Common myeloid progenitor, CD34-positive (primary cell): ENCODE measurements at places on chromosomes 12 and 14.

DNA sequence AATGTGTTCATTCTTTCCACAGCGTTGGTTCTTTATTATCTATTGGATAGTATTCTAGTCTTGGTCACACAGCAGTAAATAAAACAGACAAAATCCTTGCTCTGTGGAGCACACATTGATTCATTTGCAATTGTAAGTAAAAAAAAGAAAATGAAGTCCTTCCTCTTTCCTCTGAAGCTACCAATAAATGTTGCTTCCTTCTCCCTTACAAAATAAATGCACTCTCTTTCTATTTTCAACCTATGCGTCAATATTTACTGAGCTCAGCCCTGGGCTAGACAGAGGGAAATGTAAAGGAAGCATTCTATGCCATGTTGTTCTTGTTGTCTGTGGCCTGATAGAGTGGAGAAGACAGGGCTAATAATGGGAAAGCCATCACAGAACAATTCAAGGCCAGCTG, 2.9 kb downstream of the ABHD12B start:
- DNase-seq: no peak

DNA sequence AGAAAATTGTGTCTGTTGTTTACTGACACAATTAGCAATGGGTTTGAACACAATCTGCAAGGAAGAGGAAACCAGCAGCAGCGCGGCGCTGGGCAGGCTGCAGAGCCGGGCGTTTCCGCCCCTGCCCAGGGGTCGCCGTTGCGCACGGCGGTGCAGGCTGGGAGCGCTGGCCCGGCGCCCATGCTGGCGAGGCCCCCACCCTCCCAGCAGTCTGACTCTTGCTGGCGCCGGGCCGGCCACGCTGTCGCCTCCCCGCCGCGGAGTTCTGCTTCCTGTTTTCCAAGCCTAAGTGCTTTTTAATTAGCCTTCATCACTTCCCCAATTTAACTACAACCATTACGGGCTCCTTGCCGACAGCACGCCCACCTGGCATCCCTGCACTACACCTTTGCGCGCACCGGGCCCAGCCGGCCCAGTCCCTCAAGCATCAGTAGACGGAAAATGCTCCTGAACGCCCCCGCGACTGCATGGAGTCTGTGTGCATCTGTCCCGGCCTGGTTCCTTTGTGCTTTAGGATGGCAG, 212.1 kb downstream of the GXYLT1 start:
- peak; percentile 98 for DNase-seq

GRCh38 chr14:74492776-74493342, at the start of gene NPC2:
NPC2 (minus strand) TSS chr14:74493305; CDS start chr14:74493274, 31 bp downstream.
- no peak for DNase-seq

GRCh38 chr12:41103614-41104013, 84.5 kb upstream of the PDZRN4 start:
- DNase-seq: no peak

- peak; percentile 88 for DNase-seq
Observed at GRCh38 chr12:104740668-104741067, 217.4 kb downstream of the SLC41A2 start.

GRCh38 chr12:87518036-87518435, 511.2 kb downstream of the C12orf50 start:
- DNase-seq: no peak

GRCh38 chr14:78863143-78863542, 693.0 kb downstream of the NRXN3 start:
- peak; percentile 33 for DNase-seq

- peak; percentile 47 for DNase-seq
Observed at GRCh38 chr14:56247495-56248200, 129.4 kb downstream of the PELI2 start.

DNA sequence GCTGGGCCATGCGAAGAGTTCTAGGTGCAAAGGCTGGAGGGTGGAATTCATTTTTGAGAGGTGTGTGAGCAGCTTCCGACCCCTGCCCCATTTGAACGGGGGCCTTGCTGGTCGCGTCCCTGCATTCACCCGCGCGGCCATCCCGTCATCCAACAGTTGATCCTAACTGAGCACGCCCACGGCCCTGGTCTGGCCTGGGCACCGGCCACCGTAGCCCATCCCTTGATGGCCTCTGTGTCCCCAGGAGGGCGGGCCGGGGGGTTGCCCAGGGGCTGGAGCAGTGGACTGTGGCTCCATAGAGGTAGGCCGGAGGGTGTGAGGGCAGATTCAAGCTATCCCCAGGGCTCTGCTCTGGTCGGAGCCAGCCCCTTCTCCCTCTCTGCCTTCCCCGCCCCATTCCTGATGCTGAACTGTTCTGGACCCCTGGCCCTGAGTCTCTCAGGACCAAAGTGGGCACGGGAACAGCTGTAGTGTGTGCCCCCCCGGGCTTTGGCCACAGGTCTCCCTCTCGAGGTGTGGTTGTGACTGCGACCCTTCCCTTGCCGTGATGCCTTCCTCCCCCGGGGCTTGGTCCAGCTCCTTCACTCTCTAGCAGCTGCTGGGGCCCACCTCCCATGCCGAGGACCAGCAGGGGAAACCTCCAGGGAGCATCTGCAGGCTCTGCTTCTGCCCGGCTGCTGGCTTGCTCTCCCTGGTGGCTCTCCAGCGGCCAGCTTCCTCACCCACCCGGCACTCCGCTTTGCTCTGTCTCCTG, 9.1 kb downstream of the MEG3 start:
- no peak for DNase-seq

GRCh38 chr14:83163016-83163415, 1629.4 kb upstream of the SEL1L start:
- no peak for DNase-seq

- DNase-seq: peak; percentile 44
Observed at GRCh38 chr12:102959391-102959790, 1.9 kb downstream of the ASCL1 start.

DNA sequence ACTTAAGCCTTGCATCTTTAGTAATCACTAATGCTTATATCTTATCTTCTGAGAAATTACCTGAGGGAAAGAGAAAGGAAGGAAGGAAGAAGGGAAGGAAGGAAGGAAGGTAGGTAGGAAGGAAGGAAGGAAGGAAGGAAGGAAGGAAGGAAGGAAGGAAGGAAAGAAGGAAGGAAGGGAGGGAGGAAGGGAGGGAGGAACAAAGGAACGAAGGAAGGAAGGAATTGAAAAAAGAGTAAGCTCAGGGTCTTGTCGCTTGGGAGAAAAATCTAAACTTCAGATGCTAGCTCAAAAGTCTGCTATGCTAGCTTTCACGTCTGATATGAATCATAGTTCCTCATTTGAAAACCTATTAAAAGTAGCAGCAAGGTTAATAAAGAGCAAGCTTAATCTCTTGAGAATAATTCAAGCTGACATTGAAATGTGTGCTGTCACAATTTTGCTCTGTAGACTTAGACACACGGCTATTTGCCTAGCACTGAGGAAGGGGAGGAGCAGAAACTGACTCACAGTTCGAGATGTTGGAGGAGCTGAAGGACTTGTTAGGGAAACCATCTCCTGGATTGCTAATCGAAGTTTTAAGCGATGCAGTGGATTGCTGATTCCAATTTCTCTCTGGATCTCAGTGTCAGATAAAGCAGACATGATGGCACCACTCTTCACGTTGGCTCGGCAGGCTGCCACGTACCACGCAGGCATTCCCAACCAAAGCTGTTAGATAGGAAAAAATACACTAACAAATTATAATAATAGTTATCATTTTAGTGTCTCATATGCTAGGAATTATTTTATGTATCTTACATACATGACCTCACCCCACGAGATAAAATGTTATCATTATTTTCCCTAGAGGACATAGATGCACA, 216.7 kb downstream of the ACSS3 start:
- no peak for DNase-seq

GRCh38 chr14:68681256-68682011, 111.4 kb downstream of the ZFP36L1 start:
- no peak for DNase-seq

DNA sequence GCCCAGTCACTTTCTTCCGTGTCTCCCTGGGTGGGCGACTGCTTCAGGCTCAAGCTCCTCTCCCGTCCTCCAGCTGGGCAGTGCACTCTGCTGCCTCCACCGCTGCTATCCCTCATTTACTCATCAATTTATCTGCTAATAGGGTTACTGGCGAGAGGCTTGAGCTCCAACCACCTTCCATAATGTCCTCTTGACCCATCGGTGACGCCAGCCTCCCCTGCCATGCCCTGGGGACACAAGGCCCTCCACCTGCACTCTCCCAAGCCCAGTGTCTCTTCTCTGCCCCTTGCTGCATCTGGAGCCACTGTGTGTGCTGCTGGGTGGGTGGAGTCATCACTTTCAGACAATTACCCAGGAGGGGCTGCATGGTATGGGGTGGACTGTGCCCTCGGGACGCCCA, 78.5 kb downstream of the TMEM132D start:
- DNase-seq: no peak

DNA sequence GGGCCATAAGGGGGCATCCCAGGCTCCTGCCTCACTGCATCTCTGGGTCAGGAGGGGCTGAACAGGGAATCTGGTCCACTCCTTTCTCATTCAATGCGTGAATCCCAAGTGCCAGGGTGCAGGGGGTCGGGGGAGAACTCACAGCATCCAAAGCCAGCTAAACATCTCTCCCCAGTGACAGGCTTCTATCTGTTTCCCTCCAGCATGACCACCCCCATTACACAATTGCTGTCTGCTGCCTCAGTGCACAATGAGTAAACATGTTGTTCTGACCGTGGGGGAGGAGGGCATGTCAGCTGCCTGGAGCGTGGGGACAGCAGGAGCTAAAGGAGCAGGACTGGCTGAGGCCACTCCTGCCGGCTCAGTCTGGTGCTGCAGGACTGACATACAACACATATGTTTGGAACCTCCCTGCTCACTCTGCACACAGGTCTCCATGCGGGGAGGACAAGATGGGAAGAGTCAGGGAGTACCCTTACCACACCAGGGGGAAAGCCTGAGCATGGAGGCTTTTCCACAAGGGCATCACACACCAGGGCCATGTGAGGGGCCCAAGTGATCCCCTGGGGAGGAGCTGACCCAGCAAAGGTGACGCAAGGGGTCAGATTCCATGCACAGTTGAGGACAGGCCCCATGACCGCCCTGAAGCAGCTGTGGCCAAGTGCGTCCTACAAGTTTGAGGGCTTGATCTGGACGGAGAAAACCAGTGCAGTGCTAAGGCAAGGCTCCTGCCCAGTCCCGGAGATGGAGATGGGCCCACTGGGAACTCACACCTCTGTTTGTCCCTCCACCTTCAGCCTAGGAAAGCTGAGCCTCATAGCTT, 1.4 kb downstream of the TNS2 start:
- no peak for DNase-seq

DNA sequence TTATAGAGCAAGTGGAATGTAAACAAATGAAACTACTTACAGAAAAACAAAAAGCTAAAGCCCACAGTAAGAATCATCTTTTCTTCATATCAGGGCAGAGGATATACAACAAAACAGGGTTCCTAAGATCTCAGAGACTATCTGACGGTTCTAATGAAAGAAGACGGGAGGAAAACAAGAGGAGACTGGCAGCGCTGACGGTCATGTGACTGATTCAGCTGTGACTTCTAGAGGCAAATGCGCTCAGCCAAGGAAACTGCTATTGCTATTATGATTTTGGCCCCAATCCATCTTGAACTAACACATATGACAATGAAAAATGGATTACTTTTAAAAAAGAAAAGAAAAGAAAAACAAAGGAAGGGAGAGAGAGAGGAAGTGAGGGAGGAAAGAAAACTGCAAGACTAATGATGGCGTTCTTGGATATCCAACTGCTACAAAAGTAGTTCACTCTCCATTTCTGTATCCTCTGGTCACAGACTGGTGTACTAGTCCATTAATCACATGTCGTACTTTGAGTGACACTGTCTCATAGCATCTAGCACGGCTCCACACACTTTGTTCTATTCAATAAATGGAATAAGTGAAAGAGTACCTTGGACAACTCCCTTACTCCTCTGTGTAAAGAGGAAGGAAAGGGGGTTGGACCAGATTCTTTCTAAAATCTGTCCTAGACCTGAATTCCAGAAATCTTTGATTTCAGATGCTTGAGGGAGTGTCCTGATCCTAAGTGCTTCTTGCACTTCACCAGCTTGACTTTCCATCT, 119.3 kb downstream of the DAD1 start:
- DNase-seq: no peak

DNA sequence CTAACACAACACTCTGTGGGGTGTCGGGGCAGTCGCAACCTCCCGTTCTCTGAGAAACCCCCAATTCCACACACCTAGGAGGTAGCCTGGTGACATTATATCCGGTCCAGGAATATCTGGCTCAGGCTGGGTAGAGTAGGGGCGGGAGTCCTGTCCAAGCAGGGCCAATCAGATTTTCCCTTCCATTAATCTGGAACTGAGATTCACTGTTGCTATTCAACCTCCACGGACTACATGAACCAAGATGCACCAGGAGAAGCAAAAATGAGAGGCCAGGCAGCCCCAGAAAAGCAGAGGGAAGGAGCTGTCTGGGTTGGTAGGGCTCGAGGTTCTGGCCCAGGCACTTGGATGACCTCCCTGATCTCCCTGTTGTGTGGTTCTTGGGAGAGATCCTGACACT, 51.0 kb downstream of the NINJ2 start:
- DNase-seq: no peak

- DNase-seq: no peak
Observed at GRCh38 chr12:15636060-15636890, 152.9 kb downstream of the EPS8 start.

GRCh38 chr14:53174918-53175317, 21.8 kb upstream of the DDHD1 start:
- no peak for DNase-seq

DNA sequence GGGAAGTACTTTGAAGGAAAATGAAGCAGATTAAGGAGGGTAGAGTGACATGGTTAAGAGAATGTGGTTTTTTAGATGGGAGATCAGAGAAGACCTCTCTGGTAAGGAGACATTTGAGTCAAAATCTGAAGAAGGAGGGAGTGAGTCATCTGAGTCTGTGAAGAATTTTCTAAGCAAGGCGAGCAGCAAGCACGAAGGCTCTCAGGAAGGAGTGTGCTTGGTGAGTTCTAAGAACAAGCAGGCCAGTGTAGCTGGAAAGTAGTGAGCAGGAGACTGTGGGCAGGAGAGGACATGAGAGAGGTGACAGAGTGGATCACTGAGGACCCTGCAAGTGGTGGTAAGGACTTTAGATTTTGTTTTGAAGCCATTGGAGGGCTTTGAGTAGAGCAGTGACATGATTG, 76.3 kb upstream of the FUT8 start:
- DNase-seq: no peak

DNA sequence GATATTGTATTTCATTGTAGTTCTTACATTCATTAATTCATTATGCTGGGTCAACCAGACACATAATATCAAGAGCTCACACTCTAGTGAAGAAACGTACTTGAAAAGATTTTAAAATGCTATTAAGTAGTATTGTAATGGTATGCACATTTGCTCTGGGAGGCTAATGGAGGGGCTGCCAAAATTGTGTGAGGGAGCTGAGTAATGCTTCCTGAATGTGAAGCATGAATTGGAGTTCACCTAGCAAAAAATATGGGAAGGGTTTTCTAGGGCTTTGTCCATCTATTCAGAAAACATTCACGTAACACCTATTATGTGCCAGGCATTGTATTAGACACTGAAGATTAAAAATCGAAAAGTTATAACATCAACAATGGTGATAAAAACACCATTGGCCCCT, 403.8 kb upstream of the PDE3A start:
- DNase-seq: no peak

GRCh38 chr12:5072311-5072710, 28.6 kb downstream of the KCNA5 start:
- DNase-seq: no peak
